Hematopoietic multipotent progenitor cell treated with erythropoietin and hydrocortisone succinate and interleukin-3 and kit ligand, for 8 days (in vitro differentiated cells): ENCODE measurements at places on chromosomes 6 and 20.

DNA sequence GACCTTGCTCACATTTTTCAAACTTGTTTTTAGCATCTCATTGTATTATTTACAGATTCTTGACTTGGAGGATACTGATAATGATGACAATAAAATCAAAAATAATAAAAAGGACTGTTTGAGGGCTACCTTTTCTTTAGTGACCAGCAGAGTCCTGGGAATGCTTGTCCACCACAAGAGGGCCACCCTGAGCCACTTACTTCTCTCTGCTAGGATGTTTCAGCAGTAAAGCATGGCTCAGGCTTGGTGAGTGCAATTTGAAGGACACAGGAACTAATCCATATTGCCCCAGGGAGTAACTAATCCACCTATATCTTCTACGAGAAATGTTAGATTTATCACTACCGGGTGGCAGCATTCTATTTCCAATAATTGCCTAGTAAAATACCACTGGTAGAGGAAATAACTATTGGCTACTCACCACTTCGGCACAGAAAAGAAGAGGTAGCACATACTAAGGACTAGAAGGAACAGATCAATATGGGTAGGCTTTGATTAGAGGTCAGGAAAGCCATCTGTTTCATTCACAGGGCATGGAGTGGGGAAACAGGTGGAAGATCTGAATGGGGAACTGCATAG lies 5.8 kb upstream of the KIAA0408 start:
- peak; percentile 32 for DNase-seq

- no peak for DNase-seq
These were observed 6.7 kb downstream of the TAF4 start for GRCh38 chr20:62058941-62059340.

- no peak for DNase-seq
These were observed 77.8 kb downstream of the ESR1 start for GRCh38 chr6:151885234-151885633.

DNA sequence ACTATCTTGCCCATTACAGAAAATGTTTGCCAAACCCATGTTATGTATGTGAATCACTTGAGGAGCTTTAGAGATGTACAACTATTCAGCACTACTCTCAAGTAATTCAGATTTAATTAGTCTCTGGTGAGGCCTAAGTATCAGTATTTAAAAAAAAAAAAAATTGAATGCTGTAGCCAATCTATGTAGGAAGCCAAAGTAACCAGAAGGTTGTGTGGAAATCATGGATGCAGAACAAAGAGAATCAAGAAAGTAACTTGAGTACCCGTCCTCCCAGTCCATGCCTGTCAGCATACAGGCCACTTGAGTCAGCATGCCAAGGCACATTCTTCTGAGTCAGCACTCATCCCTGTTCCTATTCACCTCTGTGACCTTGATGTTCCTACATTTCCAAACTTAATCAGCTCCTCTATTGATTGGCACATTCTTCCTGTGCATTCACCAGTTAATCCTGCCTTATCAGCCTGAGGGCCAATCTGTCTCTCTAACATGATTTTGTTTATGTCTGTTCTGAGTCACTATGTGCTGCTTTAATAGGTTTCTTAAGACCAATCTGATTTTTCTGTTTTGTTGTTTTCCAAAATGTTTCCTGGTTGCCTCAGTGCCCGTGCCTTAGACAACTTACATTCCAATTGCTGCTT lies 165.6 kb downstream of the KCNQ5 start:
- DNase-seq, result no peak

DNA sequence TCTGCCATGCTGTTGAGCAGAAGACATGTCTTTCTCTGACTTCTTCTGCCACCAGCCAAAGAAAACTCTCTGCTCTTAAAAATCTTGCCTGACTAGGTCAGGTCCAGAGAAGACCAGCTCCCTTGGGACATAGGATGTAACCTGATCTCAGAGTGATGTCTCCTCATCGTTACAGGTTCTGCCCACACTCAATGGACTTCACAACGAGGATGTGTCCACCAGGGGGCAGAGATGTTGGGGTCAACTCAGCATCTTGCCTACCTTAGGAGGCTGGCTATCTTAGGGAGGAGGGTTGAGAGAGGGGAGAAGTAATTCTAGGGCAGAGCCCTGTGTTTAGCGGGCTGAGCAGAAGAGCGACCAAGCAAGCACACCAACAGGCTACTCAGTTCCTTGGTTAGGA lies 207.6 kb upstream of the CDH4 start:
- DNase-seq, result no peak

- no peak for DNase-seq
These were observed 30.9 kb downstream of the STK35 start for GRCh38 chr20:2132461-2132901.

GRCh38 chr20:25695532-25696370 lies 902 bp downstream of the ZNF337 start:
- peak; percentile 23 for DNase-seq

DNA sequence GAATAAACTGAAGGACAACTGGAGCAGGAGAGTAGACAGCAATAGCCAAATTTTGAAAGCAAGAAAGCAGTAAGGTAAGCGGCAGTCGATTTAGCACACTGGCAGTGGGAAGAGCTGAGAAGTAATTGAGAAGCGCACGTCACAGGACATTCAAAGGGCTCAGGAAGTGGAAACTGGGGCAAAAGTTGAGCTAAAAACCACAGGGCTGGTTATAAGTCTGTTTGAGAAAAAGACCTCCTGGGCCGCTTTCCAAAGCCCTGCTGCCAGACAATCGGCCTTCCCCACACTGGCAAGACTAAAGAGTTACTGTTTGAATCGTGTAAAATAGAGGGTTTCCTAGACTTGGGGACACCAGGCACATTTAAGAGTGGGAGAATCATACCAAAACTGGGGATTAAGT lies 161.4 kb downstream of the DNAH8 start:
- no peak for DNase-seq

GRCh38 chr20:50388733-50389437 lies 121.3 kb upstream of the PTPN1 start:
- DNase-seq, result no peak

GRCh38 chr6:3535776-3536435 lies 79.1 kb upstream of the SLC22A23 start:
- DNase-seq, result no peak

GRCh38 chr20:63119121-63119962 lies 96.6 kb downstream of the YTHDF1 start:
- DNase-seq, result no peak

GRCh38 chr20:46057856-46058598 lies 29.0 kb downstream of the SLC12A5 start:
- peak; percentile 37 for DNase-seq

- DNase-seq, result no peak
These were observed 115.0 kb downstream of the KIF6 start for GRCh38 chr6:39610221-39610620.

DNA sequence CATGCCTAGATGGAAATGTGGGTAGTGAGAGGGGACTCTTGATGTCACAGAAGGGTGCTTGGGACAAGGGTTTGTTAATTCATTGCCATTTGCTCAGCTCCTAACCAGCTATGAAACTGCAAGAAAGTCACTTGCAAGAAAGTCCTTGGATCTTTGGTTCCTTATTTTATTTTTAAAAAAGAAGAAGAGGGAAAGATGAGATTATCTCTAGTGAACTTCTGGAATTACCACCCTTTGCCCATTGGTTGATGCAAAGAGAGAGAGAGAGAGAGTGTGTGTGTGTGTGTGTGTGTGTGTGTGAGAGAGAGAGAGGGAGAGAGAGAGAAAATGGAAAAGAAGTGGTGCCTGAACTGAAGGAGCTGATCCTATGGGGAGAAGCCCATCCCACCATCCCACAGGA lies 4.6 kb upstream of the SFT2D1 start:
- DNase-seq, result no peak

- no peak for DNase-seq
These were observed 128.2 kb downstream of the GPX5 start for GRCh38 chr6:28653876-28654275.

GRCh38 chr20:6439737-6440442 lies 317.1 kb upstream of the FERMT1 start:
- no peak for DNase-seq

DNA sequence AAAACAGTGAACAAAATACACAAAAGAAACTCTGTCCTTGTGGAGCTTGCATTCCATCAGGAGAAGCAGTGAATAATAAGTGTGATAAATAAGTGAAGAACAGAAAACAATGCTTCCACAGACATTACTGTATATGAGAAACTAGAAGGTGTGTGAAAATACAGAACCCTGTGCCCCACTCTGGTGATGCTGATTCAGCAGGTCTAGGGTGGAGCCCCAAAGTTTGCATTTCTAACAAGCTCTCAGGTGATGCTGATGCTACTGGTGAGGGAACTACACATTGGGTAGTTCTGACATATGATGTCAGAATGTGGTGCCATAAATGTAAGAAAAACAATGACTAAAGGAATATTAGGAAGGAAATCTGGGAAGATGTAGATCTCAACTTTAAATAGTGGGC lies 601.4 kb upstream of the BTBD3 start:
- DNase-seq, result no peak

GRCh38 chr6:41502917-41503671 lies 43.1 kb upstream of the FOXP4 start:
- no peak for DNase-seq

- DNase-seq, result no peak
These were observed 65.8 kb upstream of the THEMIS start for GRCh38 chr6:127966616-127967015.

GRCh38 chr6:159691963-159692287 lies 1.1 kb downstream of the SOD2 start:
- no peak for DNase-seq

GRCh38 chr6:119443993-119444641 lies 94.6 kb upstream of the MAN1A1 start:
- DNase-seq, result no peak

DNA sequence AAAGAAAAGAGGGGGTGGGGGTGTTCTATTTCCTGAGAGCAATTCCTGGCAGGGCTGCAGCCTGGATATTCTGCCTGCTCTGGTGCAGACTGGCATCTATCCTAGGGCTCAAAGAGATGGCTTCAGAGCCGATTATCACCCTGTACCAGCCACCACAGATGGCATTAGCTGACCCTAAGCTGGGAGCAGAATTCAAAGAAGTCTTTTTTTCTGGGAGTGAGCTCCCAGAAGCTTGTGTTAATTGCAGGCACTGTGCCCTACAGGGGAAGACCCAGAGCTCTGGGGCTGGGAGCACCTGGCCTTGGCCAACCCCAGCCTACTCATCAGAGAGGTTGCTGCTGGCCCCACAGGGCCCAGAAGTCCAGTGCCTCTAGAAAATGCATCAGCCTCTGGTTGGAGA lies 85.9 kb downstream of the PXDC1 start:
- DNase-seq, result no peak

- DNase-seq, result no peak
These were observed 23.3 kb upstream of the SMIM26 start for GRCh38 chr20:18543932-18544331.

DNA sequence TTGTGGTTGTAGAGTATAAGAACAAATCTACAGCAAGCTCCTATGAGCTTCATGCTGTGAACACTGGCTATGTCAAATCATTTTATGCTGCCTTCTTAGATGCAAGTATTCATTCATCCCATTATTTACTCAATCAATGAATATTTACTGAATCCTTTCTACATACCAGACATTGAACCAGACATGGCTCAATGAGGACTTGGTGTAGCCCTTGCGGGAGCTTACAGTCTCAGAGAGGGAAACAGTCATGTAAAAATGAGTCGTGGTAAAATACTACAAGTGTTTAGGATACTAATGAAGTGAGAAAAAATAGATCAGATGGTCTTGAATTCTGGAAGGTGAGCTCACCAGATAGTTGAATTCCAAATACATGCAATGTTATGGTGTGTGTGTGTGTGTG lies 44.8 kb upstream of the ENPP1 start:
- no peak for DNase-seq

GRCh38 chr20:41221614-41222218 lies 84.4 kb downstream of the PLCG1 start:
- no peak for DNase-seq

DNA sequence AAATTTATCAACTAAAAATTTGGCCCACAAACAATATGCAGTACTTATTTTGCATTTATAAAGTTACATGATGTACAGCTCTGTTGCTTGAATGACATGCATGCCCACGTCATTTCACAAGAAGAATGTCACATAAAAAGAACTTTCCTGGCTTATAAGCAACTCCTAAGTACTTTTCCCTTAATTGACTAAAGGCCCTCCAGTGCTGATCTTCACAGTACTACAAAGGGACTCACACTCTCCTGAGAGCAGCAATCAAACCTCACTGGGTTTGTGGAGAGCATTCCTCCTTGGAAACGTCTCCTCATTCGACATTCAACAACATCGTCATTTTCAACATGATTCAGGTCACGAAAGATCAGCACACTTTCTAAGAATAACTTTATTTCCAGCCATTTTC lies 111.1 kb downstream of the IPCEF1 start:
- no peak for DNase-seq

DNA sequence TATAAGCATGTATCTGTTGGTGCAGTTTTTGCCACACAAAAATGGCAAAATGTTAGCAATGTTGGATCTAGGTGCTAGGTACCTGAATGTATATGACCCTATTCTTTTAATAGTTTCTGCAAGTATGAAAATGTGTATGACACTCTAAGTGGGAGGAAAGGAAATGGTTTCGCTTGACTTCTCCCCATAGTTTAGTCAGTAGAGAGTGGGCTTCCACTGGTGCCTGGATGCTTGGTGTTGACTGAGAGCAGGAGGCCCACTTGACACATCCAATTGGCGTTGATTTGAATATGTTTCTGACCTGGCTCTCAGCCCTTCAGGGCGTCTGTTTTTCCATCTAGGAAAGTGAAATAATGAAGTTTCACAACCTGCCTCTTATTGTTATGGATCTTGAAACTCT lies 41.8 kb upstream of the GABRR1 start:
- DNase-seq, result no peak

DNA sequence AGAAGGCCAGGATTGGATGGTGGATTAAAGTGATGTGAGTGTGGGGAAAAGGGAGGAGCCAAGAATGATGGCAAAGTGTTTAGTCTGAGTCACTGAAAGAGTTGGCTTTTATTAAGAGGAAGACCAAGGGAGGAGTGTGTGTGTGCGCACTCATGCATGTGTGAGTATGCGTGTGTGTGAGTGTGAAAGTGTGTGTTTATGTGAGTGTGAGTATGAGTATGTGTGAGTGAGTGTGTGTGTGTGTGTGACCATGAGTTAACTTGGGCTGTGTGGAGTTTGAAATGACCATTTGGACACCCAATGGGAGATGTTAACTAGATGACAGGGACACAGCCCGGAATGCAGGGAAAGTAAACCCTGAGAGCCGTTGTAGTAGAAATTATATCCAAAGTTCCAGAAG lies 57.6 kb upstream of the EYA2 start:
- DNase-seq, result no peak
